Activated T-helper 9 cell treated with anti-CD3 and anti-CD28 coated beads, Interleukin-2, amount 50 U/mL, for 16 hours (primary cell): ENCODE measurements at places on chromosomes 13 and 19.

- DNase-seq = no peak
Observed at GRCh38 chr13:108437496-108437895, 168.0 kb downstream of the TNFSF13B start.

DNA sequence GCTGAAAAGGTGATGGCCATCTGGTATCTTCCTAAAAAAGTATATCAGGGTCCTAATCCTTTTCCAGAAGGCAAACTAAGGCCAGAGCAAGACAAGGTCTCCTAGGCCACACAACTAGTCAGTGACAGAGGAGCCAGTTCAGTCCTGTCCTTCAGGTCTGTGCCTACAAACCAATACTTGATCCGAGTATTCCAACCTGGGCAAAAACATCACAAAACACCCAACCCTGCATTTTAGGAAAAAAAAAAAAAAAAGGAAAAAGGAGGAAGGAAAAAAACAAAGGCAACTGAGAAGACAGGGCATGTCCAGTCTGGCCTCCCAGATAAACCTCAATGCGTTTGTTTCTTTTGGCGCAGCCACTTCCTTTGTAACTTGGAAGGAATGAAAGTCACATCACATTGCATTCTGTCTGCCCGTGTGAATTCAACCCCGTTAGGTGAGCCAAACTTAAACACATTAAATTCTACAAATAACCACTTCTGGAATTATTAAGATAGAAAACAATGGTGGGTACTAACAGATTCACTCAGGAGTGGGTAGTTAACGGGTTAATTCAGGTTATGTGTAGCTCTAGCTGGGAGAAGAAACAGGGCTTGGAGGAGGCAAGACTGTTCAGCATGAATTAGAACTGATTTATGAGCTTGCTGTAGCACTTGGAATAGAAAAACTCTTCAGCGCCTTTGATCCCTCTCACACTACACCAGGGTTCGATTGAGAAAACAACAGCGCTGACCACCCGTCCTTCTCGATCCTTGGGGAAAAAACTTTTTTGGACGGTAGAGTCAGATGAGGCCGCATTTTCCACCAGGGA lies 43.0 kb upstream of the HNRNPA1L2 start:
- DNase-seq = no peak

DNA sequence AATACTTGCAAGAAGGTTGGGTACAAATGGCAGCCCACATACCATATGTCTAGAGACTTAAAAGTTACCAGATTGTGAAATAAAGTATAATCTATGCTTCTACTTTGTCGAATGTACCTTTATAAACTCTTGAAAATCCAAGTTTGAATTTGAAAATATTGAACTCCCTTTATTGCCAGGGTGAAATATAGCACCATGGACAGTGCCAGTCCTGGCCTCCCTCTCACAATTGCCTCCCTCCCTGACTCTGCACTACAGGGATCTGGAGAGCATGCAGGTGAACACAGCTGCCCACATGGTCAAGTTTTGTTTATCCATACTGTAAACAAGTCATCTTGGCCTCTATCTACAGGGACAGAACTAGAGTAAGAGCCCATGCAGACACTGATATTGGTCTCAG lies 394.1 kb upstream of the SLITRK6 start:
- no peak for DNase-seq

GRCh38 chr13:114110091-114110829 lies 22.2 kb downstream of the RASA3 start:
- peak; percentile 57 for DNase-seq

GRCh38 chr19:46014534-46014933 lies 8.3 kb downstream of the PGLYRP1 start:
- no peak for DNase-seq

DNA sequence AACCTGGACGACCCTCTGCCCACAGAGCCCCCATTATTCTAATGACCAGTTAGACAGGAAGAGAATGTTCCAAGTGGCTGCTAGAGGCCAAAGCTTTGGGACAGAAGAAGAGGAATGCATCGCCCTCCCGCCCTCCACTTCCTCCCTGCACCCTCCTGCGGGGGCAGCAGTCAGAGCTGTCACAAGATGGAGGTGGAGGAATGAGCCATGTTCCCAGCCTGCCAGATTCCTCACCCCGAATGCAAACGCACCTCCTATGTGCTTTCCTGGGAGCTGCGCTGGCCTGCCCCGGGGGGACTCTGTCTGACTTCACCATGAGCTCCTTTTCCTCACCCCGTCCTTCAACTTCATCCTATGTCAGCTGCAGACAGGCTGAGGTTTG lies 1.7 kb downstream of the YJEFN3 start:
- DNase-seq = no peak

- no peak for DNase-seq
Observed at GRCh38 chr13:30156826-30157615, 150.3 kb downstream of the KATNAL1 start.

DNA sequence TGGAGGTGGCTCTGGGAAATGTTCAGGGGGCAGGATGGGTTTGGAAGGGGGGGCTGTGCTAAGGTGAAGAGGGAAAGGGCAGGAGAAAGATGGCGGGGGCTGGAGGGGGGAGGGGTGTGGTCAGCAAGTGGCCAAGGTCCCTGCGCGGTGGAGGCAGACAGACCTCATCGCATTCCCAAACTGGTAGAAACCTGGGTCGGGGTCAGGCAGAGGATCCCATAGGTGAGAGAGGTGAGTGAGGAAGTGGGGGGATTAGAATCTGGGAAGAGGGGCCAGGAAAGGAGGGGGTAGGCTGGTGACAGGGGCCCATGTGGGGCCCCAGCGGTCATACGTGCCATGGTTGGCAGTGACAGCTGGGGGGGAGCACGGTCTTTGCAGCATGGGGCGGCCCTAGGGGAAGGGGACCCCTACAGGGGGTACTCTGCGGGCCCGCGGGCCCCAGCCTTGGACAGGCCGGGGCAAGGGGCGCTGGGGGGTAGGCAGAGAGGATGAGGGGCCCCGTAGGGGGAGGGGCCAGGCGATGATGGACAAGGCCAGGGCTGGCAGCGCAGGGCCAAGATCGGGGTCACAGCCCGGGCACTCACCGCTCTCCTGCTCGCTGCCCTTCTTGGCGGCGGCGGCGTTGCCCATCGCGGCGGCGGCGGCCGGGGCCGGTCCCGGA lies 514 bp downstream of the PRKACA start:
- no peak for DNase-seq

GRCh38 chr19:16896146-16897028 lies 7.6 kb downstream of the F2RL3 start:
- no peak for DNase-seq

- DNase-seq = peak; percentile 34
Observed at GRCh38 chr19:16325161-16325527, 518 bp downstream of the KLF2 start.
